ENCODE measurements at places on chromosomes 5 and 9.

DNA sequence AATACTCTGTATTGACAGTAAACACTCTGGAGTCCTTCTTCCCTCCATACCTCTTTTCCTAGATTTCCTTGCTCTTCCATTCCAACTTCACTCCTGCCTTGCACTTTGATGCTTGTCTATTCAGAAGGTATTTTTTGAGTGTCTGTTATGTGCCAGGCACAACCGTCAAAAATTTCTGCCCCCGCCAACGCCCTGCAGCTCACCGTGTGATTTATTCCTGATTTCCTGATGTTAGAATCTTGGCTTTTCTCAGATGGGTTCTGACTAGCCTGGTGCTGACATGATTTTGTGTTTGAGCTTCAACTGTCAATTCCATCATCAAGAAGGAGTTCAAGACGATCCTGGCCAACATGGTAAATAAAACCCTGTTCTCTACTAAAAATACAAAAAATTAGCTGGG is 297.5 kb downstream of the AGTPBP1 start:
- DNase-seq = no peak

DNA sequence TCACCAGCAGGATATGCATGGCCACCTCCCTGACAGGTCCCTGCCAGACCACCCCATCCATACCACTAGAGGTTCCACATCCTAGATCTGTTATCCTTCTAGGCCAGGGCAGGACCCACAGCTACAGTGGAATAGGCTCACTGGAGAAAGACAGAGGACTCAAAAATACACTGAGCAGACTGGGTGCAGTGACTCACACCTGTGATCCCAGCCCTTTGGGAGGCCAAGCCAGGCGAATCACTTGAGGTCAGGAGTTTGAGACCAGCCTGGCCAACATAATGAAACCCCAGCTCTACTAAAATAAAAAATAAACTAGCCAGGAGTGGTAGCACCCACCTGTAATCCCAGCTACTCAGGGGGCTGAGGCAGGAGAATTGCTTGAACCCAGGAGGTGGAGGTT is 56.5 kb upstream of the TESK1 start:
- no peak for DNase-seq

GRCh38 chr5:133337795-133338445 is 274.4 kb downstream of the FSTL4 start:
- no peak for DNase-seq

DNA sequence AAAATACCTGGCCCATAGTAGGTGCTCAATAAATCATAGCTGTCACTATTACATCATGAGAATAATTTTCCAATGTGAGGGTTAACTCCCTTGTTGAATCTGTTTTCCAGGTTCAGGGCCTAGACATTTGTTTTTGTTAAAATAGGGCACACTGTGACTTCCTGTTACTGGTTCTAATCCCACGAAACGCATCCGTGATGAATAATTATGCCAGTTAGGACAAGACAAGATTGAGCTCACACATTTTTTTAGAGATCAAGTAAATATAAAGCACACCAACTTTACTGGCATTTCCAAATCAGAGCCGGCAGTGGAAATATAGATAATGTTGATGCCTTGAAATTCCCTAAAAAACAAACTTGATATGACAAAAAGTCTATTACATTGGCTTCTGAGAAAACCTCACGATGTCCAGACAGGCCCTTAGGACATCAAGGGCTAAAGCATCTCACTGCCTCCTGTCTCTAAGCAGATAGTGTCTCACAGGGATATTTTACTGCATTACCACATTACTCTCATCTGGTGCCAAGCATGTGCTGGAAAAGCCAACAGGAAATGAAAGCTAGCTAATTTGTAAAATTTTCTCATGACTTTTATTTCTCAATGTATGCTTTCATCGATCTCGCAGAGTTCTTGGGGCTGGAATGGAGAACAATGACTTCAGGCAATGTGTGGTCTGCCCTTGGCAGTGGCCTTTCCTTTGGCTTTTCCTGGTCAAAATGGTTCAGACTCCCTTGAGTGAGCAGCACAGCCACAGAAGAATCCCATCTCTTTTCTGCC is 414.3 kb upstream of the PAPPA start:
- no peak for DNase-seq

DNA sequence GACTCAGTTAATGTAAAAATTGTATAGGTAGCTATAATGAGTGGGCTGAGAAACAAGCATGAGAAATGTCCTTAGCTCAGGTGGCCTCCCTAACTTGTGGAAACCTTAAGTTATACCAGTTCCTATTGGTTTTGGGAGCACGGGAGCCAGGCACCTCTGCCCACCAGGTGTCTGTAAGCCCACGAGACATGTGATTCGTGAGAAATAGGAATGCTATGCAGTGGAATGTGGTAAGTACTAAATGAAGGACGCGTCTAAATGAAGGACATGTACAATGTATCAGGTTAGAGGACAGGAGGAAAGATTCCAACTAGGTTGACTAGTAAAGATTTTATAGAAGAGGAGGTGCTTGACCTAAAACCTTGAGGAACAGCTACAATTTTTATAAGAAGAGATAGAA is 46.0 kb upstream of the F2RL2 start:
- no peak for DNase-seq

GRCh38 chr9:694403-695154 is 146.9 kb upstream of the DMRT1 start:
- DNase-seq = no peak

DNA sequence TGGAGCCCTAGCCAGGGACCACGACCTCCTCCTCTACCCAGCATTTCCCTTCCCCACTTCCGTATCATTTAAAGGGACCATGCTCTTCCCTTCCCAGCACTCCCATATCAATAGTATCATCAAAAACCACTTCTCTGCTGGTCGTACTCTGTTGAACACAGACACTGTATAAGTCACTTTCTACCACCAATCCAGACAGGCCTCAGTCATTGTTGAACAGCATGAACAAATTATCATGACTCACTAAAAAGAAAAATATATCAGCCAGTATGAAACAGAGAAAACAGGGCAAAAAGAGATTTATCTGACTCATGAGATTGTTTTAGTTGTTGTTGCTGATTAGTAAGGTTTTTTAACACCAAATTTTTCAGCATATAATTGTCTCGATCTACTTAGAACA is 89.8 kb downstream of the CDKN2A start:
- no peak for DNase-seq

DNA sequence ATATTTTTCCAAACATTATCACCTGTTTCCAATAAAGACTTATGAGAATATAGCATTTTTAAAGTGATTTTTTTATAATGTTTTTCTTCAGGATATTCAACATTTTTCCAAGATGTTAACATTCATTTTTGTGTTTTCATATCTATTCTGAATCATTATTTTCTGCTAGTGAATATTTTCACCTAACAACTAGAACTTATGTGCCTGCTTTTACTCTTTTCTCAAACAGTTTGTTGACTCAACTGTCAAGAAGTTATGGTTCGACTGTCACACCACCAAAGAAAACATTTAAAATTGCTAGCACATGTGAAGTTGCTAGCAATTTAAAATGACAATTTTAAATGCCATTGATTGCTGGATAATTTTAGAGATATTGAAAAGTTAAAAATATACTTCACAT is 343.3 kb upstream of the CDH9 start:
- no peak for DNase-seq

- DNase-seq = no peak
Measured at GRCh38 chr9:24912767-24913166, 367.1 kb upstream of the IZUMO3 start.

- no peak for DNase-seq
Measured at GRCh38 chr5:133998042-133998441, 6.7 kb downstream of the VDAC1 start.

GRCh38 chr9:36169166-36169565 is at the start of gene CCIN:
Gene CCIN (plus strand): TSS chr9:36169388. CDS start chr9:36169503, 115 bp downstream.
- DNase-seq = no peak

GRCh38 chr9:78443946-78444345 is 147.0 kb downstream of the PSAT1 start:
- no peak for DNase-seq

DNA sequence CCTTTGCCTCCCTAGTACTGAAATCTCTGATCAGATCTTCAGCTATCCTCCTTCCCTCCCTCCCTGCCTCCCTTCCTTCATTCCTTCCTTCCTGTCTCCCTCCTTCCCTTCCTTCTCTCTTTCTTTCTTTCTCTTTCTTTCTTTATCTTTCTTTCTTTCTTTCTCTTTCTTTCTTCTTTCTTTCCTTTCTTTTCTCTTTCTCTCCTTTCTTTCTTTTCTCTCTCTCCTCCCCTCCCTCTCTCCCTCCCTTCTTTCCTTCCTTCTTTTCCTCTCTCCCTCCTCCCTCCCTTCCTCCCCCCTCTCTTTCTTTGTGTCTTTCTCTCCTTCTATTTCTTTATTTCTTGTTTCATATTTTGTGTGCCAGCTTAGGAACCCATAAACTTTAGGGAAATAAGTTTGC is 23.9 kb upstream of the ANKRD55 start:
- no peak for DNase-seq

GRCh38 chr9:99489060-99489413 is 267.0 kb downstream of the SEC61B start:
- DNase-seq = no peak

DNA sequence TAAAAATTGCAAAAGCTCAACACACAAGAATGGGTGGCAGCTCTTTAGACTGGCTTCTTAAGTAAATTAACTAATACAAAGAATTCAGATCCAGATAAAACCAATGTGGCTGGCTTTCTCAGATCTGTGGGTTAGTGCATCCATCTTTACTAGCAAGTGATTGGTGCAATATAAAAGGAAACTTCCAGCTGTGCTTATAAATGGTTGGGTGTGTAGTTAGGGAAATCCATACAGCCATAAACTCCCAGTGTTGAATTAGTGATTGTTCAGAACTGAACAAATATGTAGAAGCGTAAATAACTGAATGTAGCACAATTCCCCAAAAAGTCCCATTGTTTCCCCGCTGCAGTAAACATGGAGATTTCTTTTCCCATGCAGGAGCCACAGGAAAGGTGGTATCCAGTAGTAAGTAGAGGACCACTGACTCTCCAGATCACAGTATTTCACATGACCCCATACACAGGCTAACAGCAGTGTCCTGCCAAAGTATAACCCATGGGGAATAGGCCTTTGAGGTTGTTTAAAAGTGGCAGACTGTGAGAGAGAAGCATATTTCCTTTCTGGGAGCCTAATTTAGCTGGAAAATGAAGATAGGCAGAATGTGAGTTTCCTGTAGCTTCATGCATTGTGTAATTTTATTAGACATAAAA is 173.1 kb upstream of the SLC12A2 start:
- no peak for DNase-seq

Data from NCI-H1105 (cell line).